ENCODE measurements at places on chromosomes 7 and 10. TPM values are rescaled to one million over a fixed set of nuclear protein-coding genes. Genes with fewer than 3 reads are reported as not detected.

DNA sequence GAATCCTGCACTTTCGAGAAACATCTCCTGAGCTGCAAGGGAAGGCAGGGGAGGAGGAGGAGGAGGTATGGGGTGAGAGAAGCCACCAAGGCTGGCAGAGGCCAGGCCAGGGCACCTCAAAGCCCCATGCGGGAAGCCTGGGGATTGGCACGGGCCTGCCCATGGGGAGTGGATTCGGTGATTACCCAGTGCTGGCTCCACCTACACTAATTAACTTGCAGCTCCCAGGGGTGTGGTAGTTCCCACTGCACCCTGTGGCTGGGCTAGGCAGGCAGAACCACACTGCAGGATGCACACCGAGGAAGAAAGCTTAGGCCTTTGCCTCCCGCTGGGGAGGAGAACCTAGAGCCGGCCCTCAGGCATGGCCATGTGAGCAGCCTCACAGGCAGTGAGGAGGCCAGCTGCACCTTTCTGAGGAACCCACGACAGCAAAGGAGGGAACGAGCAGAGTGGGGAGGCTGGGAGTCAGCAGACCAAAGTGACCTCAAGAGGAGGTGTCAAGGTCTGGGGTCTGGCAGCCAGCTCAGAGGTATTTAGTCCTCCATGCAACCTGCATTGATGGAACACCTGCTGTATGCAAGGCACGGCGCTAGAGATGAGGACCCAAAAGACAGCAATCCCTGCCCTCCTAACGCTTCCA is 27.2 kb downstream of the GRID1 start:
- no peak for DNase-seq
- H3K4me3 ChIP-seq, result no peak overlapping the region
- H3K27me3 ChIP-seq, result peaks cover 28% of the 10 kb centered on the region
- no peak overlapping the region for H3K27ac ChIP-seq
- no peaks in the 10 kb centered on the region for H3K36me3 ChIP-seq

- H3K36me3 ChIP-seq, result peaks cover 6% of the 10 kb centered on the region
- H3K4me3 ChIP-seq, result no peak overlapping the region
- no peak overlapping the region for H3K27ac ChIP-seq
- DNase-seq, result no peak
Observed at GRCh38 chr7:7569081-7569527, 2.4 kb downstream of the MIOS start.

- peaks cover 20% of the 10 kb centered on the region for H3K4me1 ChIP-seq
- no peak overlapping the region for H3K27ac ChIP-seq
- no peaks in the 10 kb centered on the region for H3K27me3 ChIP-seq
- H3K4me3 ChIP-seq, result no peak overlapping the region
Observed at GRCh38 chr10:12448340-12448728, 99.0 kb downstream of the CAMK1D start.

DNA sequence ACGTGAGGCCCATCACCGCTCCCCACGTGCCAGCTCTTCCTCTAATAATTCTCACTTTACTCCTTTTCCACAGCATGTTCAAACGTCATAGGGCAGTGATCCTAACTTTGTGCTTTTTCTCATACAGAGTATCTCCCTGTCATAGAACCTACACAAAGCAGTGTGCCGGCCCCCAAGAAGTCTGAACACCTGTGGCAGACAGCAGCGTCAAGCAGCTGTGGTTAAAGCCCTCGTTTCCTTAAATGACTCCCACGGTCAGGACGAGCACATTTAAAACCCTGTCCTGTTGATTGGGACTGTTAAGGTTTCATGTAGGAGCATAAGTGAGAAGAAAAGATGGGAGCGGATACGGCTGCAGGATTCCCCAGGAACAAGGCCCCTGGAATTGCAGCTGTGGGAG is 267.2 kb downstream of the DIP2C start:
- no peaks in the 10 kb centered on the region for H3K27me3 ChIP-seq
- H3K36me3 ChIP-seq, result peaks cover 38% of the 10 kb centered on the region
- no peaks in the 10 kb centered on the region for H3K4me1 ChIP-seq
- no peak overlapping the region for H3K4me3 ChIP-seq
- H3K27ac ChIP-seq, result no peak overlapping the region

DNA sequence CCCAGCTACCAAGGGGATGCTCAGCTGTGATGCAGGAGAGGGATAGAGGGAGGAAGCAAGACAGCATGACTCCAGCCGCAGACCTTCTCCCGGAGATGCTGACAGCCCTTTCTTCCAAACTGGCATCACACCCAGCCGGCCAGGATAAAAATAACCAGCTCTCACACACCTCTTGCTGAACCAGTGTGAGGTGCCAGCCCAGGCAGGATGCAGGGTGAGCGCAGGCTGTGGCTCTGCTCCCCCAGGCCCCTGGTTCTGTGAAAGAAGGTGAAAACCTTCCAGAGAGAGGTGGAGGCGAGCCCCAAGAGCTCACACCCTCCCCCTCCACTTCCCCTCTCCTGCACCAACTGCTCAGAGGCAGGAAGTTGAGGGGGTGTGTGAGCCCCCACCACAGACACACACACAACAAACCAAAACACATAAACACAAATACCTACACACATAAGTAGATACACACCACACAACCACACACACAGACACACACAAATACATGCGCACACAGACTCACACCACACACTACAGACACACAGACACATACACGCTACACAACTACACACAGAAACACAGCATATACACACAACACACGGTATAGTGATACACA is 4.0 kb downstream of the GPR15LG start:
- no peak overlapping the region for H3K4me3 ChIP-seq
- no peaks in the 10 kb centered on the region for H3K36me3 ChIP-seq
- H3K27ac ChIP-seq, result no peak overlapping the region

DNA sequence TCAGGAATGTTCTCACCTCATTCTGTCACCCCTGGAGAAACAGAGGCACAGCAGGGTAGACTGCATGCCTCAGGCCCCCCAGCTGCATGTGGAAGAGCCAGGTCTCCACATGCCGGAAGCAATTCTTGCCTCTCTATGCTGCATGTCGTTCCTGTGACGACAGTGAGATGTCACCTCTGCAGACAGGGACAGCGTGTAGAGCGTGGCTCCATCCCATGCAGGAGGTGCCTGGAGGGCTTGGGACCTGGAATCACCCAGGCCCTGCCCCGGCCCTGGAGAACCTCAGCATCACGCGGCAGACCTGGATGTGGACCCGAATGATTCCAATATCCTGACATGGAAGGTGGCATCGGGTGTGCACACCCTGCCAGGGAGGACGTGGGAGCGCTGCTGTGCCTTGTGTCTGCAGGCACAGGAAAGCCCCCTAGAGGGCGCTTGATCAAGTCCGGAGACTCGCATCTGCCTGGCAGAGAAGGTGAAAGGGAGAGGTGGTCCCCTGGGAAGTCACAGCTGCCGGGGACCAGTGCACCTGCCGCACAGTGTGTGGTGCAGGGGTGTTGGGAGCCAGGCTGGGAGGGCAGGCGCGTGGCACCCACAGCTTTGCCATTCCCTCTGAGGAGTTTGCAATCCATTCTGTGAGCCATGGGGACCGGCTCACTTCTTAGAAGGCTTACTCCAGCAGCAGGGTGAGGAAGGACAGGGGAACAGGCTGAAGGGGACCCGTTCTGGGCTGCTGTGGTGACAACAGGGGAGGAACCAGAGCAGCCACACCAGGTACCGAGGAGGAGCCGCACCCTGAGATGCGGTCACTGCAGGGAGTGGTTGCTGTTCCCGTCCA is 45.3 kb upstream of the EN2 start:
- peaks cover 73% of the 10 kb centered on the region for H3K27me3 ChIP-seq
- no peaks in the 10 kb centered on the region for H3K4me1 ChIP-seq
- no peaks in the 10 kb centered on the region for H3K36me3 ChIP-seq

GRCh38 chr10:77983384-77984341 is 45.7 kb downstream of the POLR3A start:
- DNase-seq, result no peak
- H3K4me3 ChIP-seq, result no peak overlapping the region
- H3K27ac ChIP-seq, result no peak overlapping the region
- H3K4me1 ChIP-seq, result peaks cover 16% of the 10 kb centered on the region
- no peaks in the 10 kb centered on the region for H3K27me3 ChIP-seq

GRCh38 chr7:79786187-79786586 is 332.7 kb upstream of the MAGI2 start:
- no peaks in the 10 kb centered on the region for H3K36me3 ChIP-seq
- no peak overlapping the region for H3K27ac ChIP-seq
- H3K4me3 ChIP-seq, result no peak overlapping the region
- H3K4me1 ChIP-seq, result no peaks in the 10 kb centered on the region
- H3K27me3 ChIP-seq, result no peaks in the 10 kb centered on the region
- no peak for DNase-seq

GRCh38 chr10:1673568-1674345 is 63.6 kb downstream of the ADARB2 start:
- no peaks in the 10 kb centered on the region for H3K4me1 ChIP-seq
- H3K4me3 ChIP-seq, result no peak overlapping the region
- no peak for DNase-seq
- H3K27me3 ChIP-seq, result peaks cover 34% of the 10 kb centered on the region

- H3K27me3 ChIP-seq, result no peaks in the 10 kb centered on the region
- peaks cover 43% of the 10 kb centered on the region for H3K4me1 ChIP-seq
- no peaks in the 10 kb centered on the region for H3K36me3 ChIP-seq
- no peak overlapping the region for H3K4me3 ChIP-seq
Observed at GRCh38 chr10:75607576-75607975, 176.2 kb downstream of the LRMDA start.

- no peak overlapping the region for H3K27ac ChIP-seq
- H3K36me3 ChIP-seq, result no peaks in the 10 kb centered on the region
- no peak for DNase-seq
- H3K27me3 ChIP-seq, result peaks cover 70% of the 10 kb centered on the region
- H3K4me1 ChIP-seq, result peaks cover 13% of the 10 kb centered on the region
Observed at GRCh38 chr10:113557424-113557862, 4.6 kb downstream of the HABP2 start.

The PSMC2 gene
- total RNA-seq, result 111 TPM
